NCI-H1048 (cell line): ENCODE measurements at places on chromosomes 7 and 10.

- no peak for DNase-seq
These were observed 567 bp upstream of the CDCA7L start for GRCh38 chr7:21946222-21946709.

DNA sequence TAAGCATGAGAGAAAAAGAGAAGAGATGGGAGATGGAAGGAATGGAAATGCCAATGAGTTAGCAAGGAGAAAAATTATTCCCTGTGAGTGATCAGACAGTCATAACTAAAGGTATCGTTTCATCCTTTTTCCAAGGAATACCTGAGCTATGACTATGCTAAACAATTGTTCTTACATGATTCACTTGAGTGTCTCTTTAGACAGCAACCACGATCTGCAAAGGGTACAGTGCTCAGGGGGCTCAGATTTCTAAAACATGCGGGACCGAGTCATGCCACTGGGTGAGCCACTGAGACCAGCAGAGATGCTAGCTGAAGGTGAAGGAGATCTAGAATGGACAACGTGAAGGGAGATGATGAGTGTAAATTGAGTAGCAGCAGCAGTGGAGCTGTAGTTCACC is 78.0 kb upstream of the CTTNBP2 start:
- DNase-seq = no peak

DNA sequence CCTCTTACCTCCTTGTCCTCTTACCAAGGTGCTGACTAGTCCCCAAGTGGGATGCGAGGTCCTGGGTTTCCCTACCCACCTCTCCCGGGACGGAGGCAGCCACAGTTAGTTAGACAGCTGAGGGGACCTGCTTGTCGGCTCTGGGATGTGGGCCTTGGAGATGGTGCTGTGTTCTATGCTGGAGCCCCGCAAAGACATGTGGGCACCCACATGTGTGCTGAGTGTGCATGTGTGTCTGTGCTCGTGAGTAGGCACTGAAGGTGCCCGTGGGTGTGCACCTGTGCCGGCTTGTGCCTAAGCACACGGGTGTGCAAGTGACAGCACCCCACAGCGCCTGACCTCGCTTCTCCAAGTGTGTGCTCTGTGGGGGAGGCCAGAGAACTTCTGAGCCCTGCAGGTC is 62.2 kb downstream of the NEURL1 start:
- DNase-seq = no peak

DNA sequence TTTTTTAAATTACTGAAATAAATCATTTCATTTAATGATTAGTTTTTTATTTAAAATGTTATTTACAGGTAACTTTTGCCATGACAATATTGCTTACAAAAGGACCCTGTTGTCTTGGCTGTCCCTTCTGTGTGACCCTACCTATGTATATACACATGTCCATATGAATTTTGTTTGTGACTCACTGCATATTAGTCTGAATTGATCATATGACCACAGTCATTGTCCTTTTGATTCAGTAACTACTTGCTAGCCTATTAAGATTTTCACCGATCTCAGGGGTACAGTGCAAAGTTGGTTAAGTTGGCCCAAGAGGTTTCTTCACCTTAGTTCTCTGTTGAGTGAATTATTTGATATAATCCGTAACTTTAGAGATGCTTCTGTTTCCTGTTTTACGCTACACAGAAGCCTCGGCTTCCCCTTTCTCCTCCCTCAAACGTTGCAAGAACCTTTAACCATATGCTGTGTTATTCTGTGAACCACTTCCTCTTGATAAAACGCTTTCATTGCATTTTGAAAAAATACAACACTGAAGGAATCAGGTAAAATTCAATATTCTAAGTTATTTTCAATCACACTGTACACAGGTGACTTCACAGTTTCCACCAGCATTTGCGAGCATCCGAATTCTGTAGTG is 43.9 kb downstream of the APBB1IP start:
- DNase-seq = no peak
